ENCODE measurements at places on chromosomes 11 and 22.

- no peak for DNase-seq
Observed at GRCh38 chr11:73311394-73311869, 3.4 kb downstream of the ARHGEF17 start.

- DNase-seq: peak; percentile 43
Observed at GRCh38 chr11:122253589-122254231, 137.7 kb upstream of the BLID start.

GRCh38 chr22:50247748-50248147, 2.9 kb upstream of the TUBGCP6 start:
- DNase-seq: no peak

DNA sequence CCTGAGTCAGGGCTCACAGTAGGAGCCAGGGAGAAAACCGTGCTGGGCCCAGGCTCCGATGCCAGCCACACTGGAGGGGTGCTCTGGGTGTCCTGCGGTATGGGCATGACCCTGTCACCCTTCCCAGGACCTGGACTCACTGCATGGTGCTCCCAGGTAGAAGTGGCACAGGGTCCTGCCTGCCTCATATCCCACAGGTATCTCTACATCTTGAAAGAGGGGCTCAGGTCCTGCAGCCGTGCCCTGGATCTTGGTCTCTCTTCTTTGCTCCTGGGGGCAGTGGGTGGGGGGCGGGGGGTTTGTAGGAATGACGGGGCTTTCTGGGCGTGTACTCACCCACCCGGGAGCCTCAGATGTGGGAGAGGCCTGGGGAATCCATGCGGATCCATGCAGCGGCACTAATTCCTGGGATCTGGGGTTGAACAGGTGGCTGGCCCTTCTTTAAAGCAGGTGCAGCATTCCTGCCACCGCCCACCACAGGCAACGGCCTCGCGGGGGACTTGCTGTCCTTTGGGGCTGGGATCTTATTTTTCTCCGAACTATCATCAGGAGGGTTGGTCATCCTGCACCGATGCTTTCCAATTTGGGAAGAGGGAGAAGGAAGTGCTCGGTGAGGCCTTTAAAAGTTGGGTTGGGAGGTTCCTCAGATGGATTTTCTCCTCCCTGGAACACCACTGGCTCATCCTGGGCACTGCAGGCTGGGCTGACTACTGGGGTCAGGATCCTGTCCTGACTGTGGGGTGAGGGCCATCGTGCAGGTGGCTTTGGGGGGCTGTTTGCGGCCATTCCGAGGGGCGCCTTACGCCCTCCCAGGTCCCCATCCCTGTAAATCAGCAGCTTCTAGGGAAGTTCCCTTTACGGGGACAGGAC, 886.4 kb downstream of the BRD1 start:
- no peak for DNase-seq

Measured in foreskin fibroblast (primary cell).